ENCODE measurements at places on chromosomes 11 and 22.

DNA sequence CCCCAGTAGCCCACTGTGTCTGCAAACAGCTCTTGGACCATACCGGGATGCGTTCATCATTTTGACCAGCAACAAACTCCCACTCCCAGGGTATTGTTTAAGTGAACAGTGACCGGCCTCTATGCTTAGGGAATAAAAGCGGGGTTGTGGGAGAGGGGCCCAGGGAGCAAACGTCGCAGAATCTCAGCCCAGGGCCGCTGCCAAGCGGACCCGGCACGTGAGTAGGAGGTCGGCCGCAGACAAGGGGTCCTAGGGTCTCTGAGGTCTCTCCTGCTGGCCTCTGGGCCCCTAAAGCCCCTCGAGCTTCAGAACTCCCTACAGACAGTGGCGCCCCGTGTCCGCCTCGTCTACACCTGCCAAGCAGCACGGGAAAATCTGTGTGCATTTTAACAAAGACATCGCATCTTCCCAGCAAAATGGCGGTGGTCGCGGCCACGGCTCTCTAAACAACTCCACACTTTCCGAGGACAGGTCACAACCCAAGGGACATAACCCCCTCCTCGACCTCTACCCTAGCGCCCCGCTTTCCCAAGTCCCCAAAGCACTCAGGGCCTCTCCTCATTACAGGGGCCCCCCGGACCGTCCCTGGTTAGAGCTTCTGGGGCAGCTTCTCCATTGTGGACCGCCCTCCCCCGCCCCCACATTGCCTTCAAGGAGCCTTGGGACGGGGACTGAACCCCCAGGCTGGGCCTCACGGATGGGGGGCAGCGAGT is 3.9 kb upstream of the GCAT start:
- no peak for DNase-seq

- no peak for DNase-seq
These were observed 2.4 kb downstream of the JAML start for GRCh38 chr11:118222437-118222836.

GRCh38 chr11:69697469-69697843 is 6.4 kb downstream of the FGF19 start:
- no peak for DNase-seq

- no peak for DNase-seq
These were observed 83.5 kb upstream of the EIF3D start for GRCh38 chr22:36612458-36612857.

DNA sequence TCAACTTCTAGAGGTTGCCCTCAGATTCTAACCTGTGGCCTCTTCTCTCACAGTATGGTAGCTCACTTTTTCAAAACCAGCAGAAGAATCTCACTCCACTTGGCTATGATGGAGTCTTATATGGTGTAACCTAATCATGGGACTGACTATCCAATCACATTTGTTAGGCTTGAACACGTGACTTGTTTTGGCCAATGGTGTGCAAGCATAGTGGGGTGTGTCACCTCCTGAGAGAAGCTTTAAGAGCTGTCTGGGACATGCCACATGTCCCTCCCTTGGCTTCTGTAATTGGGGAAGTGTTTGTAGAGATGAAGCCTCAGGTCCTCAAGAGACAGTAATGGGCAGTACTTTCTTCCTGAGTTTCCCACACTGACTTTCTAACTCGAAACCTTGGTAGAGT is 12.8 kb upstream of the SMIM38 start:
- no peak for DNase-seq

- no peak for DNase-seq
These were observed 34.4 kb downstream of the CYP2R1 start for GRCh38 chr11:14857621-14858020.

DNA sequence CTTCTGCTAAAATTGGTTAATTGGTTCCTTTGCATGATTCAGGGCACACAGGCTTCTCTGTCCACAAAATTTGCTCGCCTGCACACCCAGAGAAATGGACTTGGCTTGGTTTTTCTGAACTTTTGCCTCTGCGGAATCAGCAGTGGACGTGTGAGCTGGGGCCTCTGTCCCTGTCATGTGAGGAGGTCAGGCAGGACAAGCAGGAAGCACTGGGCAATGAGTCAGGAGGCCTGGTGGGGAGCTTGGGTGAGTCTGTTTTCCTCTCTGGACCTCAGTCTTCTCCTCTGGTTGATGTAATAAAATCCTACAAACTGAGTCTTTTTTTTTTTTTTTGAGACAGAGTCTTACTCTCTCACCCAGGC is 10.4 kb upstream of the CELSR1 start:
- peak; percentile 90 for DNase-seq

GRCh38 chr22:17818649-17819048 is 44.4 kb upstream of the BID start:
- no peak for DNase-seq

GRCh38 chr11:19597876-19598275 is 114.8 kb upstream of the NAV2 start:
- DNase-seq, result peak; percentile 59

DNA sequence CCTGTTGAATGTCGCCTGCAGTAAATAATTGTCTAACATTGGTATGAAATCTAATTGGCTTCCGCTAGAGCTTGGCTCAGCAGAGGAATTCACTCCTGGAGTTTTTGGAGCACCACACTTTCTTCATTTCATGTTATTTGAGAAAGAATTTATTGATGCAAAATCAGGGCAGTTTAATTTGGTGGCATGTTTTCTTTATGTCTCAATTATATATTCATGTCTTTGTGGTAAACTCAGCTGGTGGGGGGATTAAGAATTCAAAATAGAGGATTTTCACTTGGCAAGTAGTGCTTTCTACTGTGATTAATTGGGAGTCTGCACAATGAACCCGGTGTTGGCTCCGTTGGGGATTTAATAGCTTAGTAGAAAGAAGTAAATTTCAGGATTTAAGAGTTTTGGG is 784.4 kb downstream of the NTM start:
- no peak for DNase-seq

- no peak for DNase-seq
These were observed 23.7 kb upstream of the SORL1-AS1 start for GRCh38 chr11:121476379-121477032.

DNA sequence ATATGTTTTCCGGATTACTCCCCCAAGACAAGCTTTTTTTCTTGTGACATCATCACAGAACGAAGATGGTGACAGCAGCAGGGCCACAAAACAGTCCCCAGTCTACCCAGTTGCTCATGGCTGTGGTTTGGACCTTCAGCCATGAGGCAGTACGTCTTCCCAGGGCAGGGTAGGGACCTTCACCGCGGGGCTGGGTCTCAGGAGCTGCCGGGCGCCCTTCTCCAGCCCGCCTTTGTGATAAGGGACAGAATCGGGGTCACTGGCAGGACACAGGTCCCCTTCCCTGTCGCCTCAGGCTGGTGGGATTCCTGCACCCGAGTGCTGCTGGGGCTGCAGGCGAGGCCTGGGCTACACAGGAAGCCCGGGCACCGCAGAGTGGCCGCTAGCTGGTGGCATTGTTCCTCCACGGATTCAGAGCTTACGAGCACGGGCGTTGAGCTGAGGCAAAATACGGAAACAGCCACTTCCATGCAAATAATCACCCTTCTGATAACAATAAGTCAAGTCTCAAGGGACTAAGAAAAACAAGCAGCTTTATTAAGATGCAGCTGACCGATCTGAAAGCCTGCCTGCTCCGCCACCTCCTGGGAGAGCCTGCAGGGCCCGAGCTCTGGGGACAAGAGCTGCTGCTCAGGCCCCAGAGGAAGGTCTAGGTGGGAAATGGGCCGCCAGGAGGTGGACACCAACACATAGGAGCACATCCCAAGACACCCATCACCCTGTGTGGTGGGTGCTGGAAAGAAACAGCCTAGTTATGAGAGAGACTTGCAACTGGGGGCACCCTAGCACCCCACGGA is 12.3 kb downstream of the TBX1 start:
- DNase-seq, result no peak

GRCh38 chr11:47351156-47352126 is 1.1 kb downstream of the MYBPC3 start:
- no peak for DNase-seq

DNA sequence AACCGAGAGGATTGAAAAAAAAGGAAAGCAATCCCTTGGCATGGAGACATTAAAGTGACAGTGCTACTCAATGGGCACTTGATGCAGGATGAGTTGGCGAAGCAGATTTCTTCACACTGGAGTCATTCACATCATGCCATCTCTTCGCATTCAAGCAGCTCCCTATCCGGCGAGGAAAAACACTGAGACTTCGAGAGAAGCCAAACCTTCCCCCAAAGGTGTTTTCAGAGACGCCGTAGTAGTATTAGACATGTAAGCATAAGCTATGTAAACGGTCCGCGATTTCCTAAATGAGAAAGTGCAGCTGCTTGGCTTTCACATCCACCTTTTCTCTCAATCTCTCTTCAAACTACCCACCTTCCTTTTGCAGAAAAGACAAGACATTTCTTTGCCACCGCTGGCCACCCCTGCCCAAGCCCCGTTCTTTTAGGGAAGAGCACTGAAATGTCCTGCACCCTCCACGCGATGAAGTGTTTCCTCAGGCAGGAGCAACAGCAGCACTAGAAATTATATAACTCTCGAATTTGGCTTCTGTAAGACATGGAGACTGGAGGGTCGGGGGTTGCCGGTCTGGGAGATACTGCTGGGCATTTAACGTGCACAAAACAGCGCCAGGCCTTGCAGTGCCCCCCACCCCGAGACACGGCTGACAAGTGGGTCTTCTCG is at the start of gene DLG2:
Gene DLG2 (minus strand): TSS at position 13 of the 666 bp plus-strand sequence.
- peak; percentile 52 for DNase-seq

DNA sequence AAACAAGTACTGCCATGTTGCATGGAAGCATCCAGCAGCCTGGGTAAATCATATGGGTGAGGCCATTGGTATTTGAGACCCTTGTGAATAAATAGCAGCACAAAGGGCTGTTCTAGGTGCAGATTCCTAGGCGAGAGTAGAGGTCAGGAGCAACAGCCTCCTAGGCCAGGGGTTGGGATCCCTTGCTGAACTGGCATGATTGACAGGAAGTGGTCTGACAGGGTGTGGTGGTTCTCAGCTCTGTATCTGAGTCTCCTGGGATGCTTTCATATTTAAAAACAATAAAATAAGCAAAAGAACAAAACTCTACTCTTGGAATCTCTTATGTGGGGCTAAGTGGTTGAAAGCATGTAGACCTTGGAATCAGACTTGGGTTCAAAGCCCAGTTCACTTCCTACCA is 35.8 kb downstream of the INSC start:
- no peak for DNase-seq

DNA sequence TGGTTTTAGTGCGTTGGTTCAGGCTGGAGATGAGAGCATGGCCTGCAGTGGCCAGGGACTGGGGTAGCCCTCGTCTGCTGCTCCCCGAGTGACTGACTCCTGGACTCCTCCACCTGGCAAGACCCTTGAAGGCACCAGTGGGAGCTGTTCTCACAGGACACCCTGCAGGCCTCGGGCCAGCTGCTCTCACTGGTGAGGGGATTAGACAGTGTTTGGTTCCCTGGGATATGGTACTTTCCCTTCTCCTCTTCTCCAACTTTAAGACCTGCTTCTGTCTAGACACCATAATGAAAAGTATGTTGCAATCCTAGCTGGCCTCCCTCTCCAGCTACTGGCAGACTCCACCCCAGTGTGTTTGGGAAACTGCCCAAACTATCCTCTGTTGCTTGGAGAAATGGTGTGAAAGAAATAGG is 168.8 kb upstream of the CADM1 start:
- peak; percentile 90 for DNase-seq

GRCh38 chr22:33656808-33657628 is 263.3 kb downstream of the LARGE1 start:
- DNase-seq, result no peak

GRCh38 chr11:36594316-36594989 is at the start of gene IFTAP:
Gene IFTAP, plus strand, starts transcription at chr11:36594502. Its CDS starts 15,602 bp downstream, at chr11:36610104.
- DNase-seq, result peak; percentile 91

GRCh38 chr22:24420072-24420976 is 7.1 kb upstream of the ADORA2A start:
- no peak for DNase-seq

- DNase-seq, result no peak
These were observed 111.2 kb downstream of the MICAL3 start for GRCh38 chr22:17912945-17913721.

DNA sequence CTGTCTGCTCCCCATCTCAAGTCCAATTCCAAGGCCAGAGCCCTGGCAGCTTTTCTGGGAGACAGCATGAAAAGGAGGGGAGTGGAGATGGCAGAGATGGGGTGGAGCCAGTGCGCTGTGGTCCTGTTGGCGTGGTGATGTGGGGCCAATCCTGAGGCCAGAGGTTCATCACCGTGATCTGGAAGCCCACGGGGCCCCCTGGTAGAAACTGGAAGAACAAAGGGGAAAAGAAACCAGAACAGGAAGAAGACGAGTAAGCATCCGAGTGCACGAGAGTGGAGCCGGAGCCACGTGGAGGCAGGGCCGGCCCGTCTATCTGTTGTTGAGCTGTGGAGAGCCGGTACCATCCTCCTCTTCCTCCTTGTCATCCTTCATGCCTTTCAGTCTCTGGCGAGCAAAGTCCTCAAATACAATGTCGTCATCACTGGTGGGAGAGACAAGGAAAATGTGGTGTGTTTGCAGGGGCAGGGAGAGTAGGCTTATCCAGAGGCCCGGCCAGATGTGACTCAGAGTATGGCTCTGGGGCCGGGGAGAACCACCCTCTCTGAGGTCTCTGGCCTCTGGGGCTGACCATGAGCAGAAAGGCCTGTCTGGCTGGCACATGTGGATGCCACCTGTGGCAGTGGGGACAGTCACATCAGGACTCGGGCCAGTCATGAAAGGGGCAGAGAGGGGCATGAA is 25.4 kb downstream of the TPBGL start:
- DNase-seq, result no peak

DNA sequence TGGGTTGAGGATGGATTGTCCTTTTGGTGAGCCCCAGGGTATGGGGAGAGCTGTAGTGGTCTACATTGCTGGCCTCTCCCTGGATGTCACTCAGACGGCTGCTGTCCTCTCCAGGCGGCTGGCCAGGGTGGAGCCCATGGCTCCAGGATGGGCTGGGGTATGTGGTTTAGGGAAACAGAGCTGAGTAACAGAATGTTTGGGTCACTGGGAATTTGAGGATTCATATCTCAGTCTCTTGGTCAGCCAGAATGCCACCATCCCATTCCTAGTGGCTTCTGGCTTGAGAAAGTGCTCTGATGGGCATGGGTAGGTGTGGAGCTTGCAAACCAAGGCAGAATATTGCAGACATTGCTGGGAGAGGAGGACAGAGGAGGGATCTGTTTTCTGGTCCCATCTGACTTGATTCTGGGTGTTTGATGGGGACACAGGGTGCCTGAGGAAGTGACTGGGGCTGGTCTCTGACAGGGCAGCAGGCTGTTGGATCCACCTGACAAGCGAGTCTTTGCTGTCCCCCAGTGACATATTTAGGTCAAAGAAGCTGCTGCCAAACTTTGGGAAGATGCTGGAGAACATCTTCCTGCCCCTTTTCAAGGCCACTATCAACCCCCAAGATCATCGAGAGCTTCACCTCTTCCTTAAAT is 41.4 kb downstream of the AMPD3 start:
- DNase-seq, result no peak
